ENCODE measurements at places on chromosomes 1 and 21. TPM values are rescaled to one million over a fixed set of nuclear protein-coding genes. Genes with fewer than 3 reads are reported as not detected.

C4BPA gene
- total RNA-seq = not detected

XKR8 gene
- total RNA-seq = 3.4 TPM

MFAP2 gene
- 17.7 TPM for total RNA-seq

RNF220 gene
- total RNA-seq = 37.9 TPM

FAM3B gene
- not detected for total RNA-seq

TRAF5 gene
- total RNA-seq = 19.5 TPM

AIRE gene
- 0.09 TPM for total RNA-seq

RBP7 gene
- not detected for total RNA-seq

MRPL20 gene
- 31.9 TPM for total RNA-seq

CD84 gene
- 2.1 TPM for total RNA-seq

DFFB gene
- 7.2 TPM for total RNA-seq

CR1L gene
- total RNA-seq = 0.73 TPM

HHIPL2 gene
- total RNA-seq = 0.36 TPM

CRP gene
- total RNA-seq = not detected

RHD gene
- 0.64 TPM for total RNA-seq

BEND5 gene
- total RNA-seq = 17.6 TPM

PCBP3 gene
- total RNA-seq = 27.7 TPM

ADAMTS4 gene
- total RNA-seq = 2.0 TPM

RIMS3 gene
- total RNA-seq = 28.9 TPM

FCN3 gene
- total RNA-seq = not detected

MAGOH gene
- 20.1 TPM for total RNA-seq

PRKAA2 gene
- total RNA-seq = 23.8 TPM

ITGB2 gene
- 6.8 TPM for total RNA-seq

ANXA9 gene
- 0.18 TPM for total RNA-seq

FALEC gene
- total RNA-seq = 2.2 TPM

SLC9C2 gene
- total RNA-seq = 3.3 TPM

APCS gene
- total RNA-seq = not detected

CENPL gene
- 16.2 TPM for total RNA-seq

PRDM16 gene
- total RNA-seq = 5.0 TPM

OR14A2 gene
- not detected for total RNA-seq

DEPDC1 gene
- 7.3 TPM for total RNA-seq

EFCAB7 gene
- 31.6 TPM for total RNA-seq

GPR52 gene
- total RNA-seq = 7.3 TPM

C1orf141 gene
- not detected for total RNA-seq

SYNJ1 gene
- total RNA-seq = 22.1 TPM

CELA2B gene
- total RNA-seq = not detected

GNAT2 gene
- not detected for total RNA-seq

CRYBG2 gene
- total RNA-seq = 1.7 TPM

AQP10 gene
- total RNA-seq = not detected

HSD3B2 gene
- not detected for total RNA-seq

HSD3B1 gene
- not detected for total RNA-seq

SLFNL1 gene
- 3.4 TPM for total RNA-seq

TMPRSS15 gene
- total RNA-seq = 0.18 TPM

S100A14 gene
- not detected for total RNA-seq
